ENCODE measurements at places on chromosomes 3 and 15. TPM values are rescaled to one million over a fixed set of nuclear protein-coding genes. Genes with fewer than 3 reads are reported as not detected.

GRCh38 chr3:47901280-47901833 is 98.4 kb downstream of the DHX30 start:
- no peaks in the 10 kb centered on the region for H3K27me3 ChIP-seq
- H3K4me3 ChIP-seq: no peak overlapping the region
- no peak overlapping the region for H3K27ac ChIP-seq
- H3K36me3 ChIP-seq: no peaks in the 10 kb centered on the region

- no peaks in the 10 kb centered on the region for H3K27me3 ChIP-seq
- H3K4me3 ChIP-seq: no peak overlapping the region
- no peaks in the 10 kb centered on the region for H3K4me1 ChIP-seq
- H3K36me3 ChIP-seq: no peaks in the 10 kb centered on the region
- H3K27ac ChIP-seq: no peak overlapping the region
- no peak for DNase-seq
Observed at GRCh38 chr3:190209533-190209932, 88.8 kb upstream of the P3H2 start.

- no peaks in the 10 kb centered on the region for H3K4me1 ChIP-seq
- H3K27ac ChIP-seq: no peak overlapping the region
- no peak for DNase-seq
- H3K4me3 ChIP-seq: no peak overlapping the region
- H3K36me3 ChIP-seq: no peaks in the 10 kb centered on the region
Observed at GRCh38 chr3:100030346-100030745, 84.0 kb downstream of the FILIP1L start.

DNA sequence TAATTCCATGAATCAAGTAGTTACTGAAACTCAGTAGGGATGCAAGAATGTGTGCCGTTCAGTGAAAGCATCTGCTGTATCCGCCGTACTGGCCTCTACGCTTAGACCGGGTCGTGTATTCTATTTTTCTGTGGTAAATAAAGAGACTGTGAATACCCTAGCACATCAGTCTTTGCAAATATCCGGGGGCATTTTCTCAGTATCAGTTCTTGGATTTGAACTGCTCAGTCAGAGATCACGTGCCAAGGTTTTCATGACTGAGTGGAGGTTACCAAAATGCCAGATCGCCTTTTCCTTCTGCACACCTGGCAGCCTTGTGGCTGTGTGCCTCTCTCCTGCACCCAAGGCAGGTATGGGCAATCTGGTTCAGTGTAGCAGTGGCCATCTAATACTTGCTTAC is 377.0 kb downstream of the OCA2 start:
- H3K27ac ChIP-seq: no peak overlapping the region
- no peaks in the 10 kb centered on the region for H3K36me3 ChIP-seq
- no peak overlapping the region for H3K4me3 ChIP-seq
- DNase-seq: no peak
- H3K27me3 ChIP-seq: peaks cover 9% of the 10 kb centered on the region

- DNase-seq: no peak
- no peaks in the 10 kb centered on the region for H3K27me3 ChIP-seq
- H3K36me3 ChIP-seq: no peaks in the 10 kb centered on the region
- no peak overlapping the region for H3K4me3 ChIP-seq
- no peak overlapping the region for H3K27ac ChIP-seq
- H3K4me1 ChIP-seq: no peaks in the 10 kb centered on the region
Observed at GRCh38 chr3:41502023-41502422, 302.7 kb downstream of the CTNNB1 start.

DNA sequence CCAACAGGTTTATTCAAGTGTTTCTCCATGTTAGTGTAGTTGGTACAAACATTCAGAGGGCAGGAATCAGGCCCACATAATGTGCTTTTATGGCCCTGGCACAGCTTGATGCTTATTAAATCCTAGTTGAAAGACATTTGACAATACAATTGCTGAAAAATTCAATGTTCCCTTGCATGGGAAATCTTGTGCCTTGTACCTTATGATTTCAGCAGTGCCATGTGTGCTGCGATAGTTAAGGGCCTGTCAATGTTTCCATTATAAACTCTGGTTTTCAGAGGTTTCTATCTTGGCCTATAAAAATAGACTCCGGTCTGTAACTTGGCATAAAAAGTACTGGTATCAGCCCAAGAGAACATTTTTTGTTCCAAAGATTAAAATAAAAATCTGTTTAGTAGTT is 207.2 kb downstream of the TBC1D5 start:
- H3K4me3 ChIP-seq: no peak overlapping the region
- no peaks in the 10 kb centered on the region for H3K36me3 ChIP-seq
- H3K27ac ChIP-seq: no peak overlapping the region
- DNase-seq: no peak
- no peaks in the 10 kb centered on the region for H3K4me1 ChIP-seq

DNA sequence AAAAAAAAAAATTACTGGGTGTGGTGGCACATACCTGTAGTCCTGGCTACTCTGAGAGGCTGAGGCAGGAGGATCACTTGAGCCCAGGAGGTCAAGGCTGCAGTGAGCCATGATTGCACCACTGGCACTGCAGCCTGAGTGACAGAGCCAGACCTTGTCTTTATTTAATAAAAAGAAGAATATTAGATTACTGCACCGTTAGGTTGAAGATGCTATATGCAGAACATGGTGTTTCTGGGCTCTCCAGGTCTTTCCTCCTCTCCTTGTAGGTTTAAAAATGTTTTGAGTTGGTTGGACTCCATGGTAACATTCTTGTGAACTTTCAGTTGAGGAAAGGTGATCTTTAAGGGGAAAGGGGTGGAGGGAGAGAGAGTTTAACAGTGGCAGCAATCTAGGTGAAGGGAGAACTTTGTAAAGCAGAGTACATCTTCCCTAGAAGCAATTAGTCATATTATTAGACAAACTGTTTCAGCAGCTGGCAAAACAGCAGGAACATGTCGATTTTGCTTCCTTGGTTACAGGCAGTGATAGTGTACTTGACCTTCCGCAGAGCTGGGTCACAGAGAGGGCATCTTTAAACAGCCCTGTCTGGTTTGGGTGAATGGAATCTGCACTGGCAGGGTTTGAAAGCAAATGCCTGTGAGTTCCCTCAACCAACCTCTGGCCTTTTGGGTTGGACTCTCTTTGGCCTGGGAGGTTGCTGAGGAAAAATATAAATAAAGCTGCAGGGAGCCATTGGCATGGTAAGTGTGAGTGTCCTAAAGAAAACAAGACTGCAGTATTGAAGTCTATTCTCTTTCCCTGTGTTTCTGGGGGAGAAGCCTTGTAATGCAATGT is 42.8 kb downstream of the NR2C2 start:
- DNase-seq: no peak
- peaks cover 12% of the 10 kb centered on the region for H3K4me1 ChIP-seq
- peak overlapping the region; percentile 16 for H3K27ac ChIP-seq
- H3K4me3 ChIP-seq: no peak overlapping the region

GRCh38 chr15:48120745-48121144 is at the start of gene SLC24A5:
SLC24A5 (plus strand) TSS chr15:48120990; CDS start chr15:48121045, 55 bp downstream.
- no peak for DNase-seq
- no peaks in the 10 kb centered on the region for H3K4me1 ChIP-seq
- no peaks in the 10 kb centered on the region for H3K36me3 ChIP-seq

DNA sequence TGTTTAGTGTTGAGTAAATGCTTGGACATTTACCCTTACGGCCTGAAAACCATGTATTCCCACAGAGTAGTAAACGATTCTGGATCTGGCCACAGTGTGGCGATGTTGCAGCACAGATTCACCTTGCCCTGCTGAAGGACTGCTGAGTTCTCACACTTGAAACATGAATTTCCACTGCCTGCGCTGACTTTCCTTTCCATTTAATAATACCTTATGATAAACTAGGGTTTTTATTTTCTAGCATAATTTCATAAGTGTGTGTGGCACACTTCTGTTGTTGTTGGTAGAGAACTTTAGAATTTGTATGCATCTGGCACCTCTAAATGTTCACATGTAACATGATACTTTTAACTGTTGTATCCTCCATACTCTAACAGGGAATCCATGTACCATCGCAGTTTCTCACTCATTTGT is 53.9 kb downstream of the C3orf38 start:
- no peaks in the 10 kb centered on the region for H3K27me3 ChIP-seq
- H3K4me1 ChIP-seq: no peaks in the 10 kb centered on the region
- H3K4me3 ChIP-seq: no peak overlapping the region
- H3K27ac ChIP-seq: no peak overlapping the region

- no peak for DNase-seq
- H3K27me3 ChIP-seq: no peaks in the 10 kb centered on the region
Observed at GRCh38 chr15:54091651-54092050, 113.4 kb downstream of the UNC13C start.

GRCh38 chr3:179454887-179455286 is 3.6 kb upstream of the GNB4 start:
- H3K4me3 ChIP-seq: no peak overlapping the region
- no peak for DNase-seq
- no peak overlapping the region for H3K27ac ChIP-seq
- H3K27me3 ChIP-seq: no peaks in the 10 kb centered on the region
- H3K4me1 ChIP-seq: no peaks in the 10 kb centered on the region

DNA sequence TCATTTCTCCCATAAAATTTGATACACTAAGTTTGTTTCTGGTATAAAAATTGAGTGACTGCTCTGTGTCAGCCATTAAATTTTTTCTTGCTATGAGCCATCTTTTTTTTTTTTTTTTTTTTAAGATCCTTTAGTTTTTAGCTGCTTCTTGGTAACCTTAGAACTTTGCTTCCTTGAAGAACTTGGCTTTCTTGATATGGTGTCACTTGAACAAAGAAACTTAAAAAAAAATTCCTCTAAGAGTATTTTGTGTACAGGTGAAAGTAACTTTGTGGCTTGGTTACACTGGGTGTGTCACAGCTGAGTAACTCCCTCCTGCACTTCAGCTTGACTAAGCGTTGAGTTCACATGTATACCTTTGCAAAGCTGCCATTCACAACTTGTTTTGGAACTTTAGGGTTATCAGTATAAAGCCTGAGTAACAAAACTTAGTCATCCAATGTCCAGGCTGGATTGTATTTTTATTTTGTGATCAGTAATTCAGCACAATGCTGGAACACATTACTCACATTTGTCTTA is 6.5 kb downstream of the CHD2 start:
- peaks cover 31% of the 10 kb centered on the region for H3K4me1 ChIP-seq
- H3K27me3 ChIP-seq: no peaks in the 10 kb centered on the region
- no peak overlapping the region for H3K4me3 ChIP-seq
- H3K27ac ChIP-seq: peak overlapping the region; percentile 97

- H3K4me1 ChIP-seq: no peaks in the 10 kb centered on the region
- no peak overlapping the region for H3K27ac ChIP-seq
- DNase-seq: no peak
Observed at GRCh38 chr15:61869656-61870055, 190.6 kb downstream of the VPS13C start.

DNA sequence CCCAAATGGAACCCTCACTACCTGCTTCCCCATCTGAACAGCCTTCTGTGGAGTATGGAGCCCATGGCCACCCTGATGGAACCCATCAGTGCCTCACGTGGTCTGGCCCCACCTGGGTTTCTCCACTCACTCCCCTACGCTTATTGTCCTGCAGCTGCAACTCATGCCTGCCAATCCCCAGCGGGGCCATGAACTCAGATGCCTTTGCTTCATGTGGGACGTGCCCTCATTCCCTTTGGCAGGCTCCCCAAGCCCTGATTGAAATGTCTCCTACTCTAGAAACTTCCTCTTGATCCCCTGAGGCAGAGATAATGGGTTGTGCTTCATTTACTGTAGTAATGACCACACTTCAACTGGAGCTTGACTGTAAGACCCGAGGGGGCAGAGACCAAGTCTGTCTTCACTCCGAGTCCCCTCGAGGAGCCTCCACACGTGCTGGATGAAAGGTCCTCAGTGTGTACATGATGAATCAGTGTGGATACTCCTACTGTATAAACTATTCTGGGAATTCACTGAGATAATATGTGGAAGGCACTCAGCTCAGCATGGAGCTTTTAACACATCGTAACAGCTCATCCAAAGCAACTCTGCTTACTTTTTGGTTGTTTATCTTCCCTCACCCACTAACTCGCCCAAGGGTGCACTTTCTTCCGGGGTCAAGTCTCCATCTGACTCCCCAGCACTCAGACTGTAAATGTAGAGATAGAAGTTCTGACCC is 232.8 kb upstream of the BHLHE40 start:
- peak overlapping the region; percentile 63 for H3K27ac ChIP-seq
- H3K4me3 ChIP-seq: no peak overlapping the region

DNA sequence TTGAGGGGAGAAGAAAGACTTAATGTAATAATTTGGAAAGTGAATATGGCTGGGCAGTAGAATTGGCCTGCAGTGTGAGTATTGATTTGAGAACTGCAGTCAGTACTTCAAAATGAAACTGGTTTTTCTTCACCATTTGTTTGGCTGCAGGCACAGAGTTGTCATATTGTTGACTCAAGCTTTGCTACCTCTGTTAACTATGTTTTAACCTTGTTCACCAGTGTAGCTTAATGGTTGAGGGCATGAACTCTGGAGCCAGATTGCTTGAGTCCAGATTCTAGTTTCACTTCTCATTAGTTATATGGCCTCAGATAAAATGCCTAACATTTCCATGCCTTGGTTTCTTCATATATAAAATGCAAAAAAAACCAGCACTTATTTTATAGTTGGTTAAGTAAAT is 64.1 kb downstream of the CFAP44 start:
- no peaks in the 10 kb centered on the region for H3K4me1 ChIP-seq
- DNase-seq: no peak
- no peaks in the 10 kb centered on the region for H3K27me3 ChIP-seq
- no peaks in the 10 kb centered on the region for H3K36me3 ChIP-seq
- no peak overlapping the region for H3K4me3 ChIP-seq
- no peak overlapping the region for H3K27ac ChIP-seq

DNA sequence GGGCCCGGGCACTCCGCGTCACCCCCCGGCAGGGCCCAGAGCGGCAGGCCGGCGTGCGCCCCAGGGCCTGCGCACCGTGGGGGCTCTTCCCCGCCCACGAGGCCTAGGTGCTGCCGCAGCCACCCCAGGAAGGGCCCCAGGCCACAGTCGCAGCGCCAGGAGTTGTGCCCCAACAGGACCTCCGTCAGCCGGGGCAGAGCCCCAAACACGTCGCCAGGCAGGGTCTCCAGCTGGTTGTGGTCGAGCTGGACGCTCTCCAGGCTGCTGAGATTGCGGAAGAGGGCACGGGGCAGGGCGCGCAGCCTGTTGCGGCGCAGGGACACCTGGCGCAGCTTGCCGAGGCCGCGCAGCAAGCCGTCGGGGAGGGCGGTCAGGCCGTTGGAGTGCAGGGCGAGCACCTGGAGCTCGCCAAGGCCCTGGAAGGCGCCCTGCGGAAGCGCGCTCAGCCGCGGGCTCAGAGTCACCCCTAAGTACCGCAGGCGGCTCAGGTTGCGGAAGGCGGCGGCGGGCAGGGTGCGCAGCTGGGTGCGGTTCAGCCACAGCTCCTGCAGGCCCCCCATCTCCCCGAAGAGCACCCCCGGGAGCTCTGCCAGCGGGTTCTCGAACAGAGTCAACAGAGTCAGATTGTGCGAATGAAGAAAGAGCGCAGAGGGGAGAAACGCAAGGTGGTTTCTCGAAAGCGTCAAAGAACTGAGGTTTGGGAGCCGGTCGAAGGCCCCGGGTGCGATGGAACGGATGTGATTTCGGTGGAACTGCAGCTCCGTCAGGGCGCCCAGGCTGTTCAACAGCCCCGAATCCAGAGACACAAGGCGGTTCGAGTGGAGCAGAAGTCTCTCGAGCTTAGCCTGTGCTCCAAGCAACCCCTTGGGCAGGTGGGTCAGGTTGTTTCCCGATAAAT is 2.0 kb downstream of the GP5 start:
- no peaks in the 10 kb centered on the region for H3K36me3 ChIP-seq
- no peak for DNase-seq
- H3K27ac ChIP-seq: peak overlapping the region; percentile 61
- H3K4me3 ChIP-seq: peak overlapping the region; percentile 46

GRCh38 chr15:90037961-90038631 is 37.0 kb downstream of the ZNF710 start:
- DNase-seq: no peak
- no peak overlapping the region for H3K4me3 ChIP-seq
- no peaks in the 10 kb centered on the region for H3K27me3 ChIP-seq
- H3K36me3 ChIP-seq: no peaks in the 10 kb centered on the region

The PDCD10 gene
- total RNA-seq: 85.9 TPM

The LIPH gene
- total RNA-seq: 5.6 TPM

The SCN5A gene
- total RNA-seq: 0.33 TPM

The FBXL2 gene
- 19.7 TPM for total RNA-seq

The CELSR3 gene
- 1.1 TPM for total RNA-seq

The GOLGA6D gene
- not detected for total RNA-seq

Data from breast epithelium (tissue), 4 donors.